ENCODE measurements at places on chromosomes 4 and X. TPM values are rescaled to one million over a fixed set of nuclear protein-coding genes. Genes with fewer than 3 reads are reported as not detected.

- DNase-seq: no peak
Measured at GRCh38 chrX:88397551-88397950, 349.5 kb upstream of the CPXCR1 start.

- no peak for DNase-seq
Measured at GRCh38 chr4:55636656-55636999, 530 bp upstream of the NMU start.

DNA sequence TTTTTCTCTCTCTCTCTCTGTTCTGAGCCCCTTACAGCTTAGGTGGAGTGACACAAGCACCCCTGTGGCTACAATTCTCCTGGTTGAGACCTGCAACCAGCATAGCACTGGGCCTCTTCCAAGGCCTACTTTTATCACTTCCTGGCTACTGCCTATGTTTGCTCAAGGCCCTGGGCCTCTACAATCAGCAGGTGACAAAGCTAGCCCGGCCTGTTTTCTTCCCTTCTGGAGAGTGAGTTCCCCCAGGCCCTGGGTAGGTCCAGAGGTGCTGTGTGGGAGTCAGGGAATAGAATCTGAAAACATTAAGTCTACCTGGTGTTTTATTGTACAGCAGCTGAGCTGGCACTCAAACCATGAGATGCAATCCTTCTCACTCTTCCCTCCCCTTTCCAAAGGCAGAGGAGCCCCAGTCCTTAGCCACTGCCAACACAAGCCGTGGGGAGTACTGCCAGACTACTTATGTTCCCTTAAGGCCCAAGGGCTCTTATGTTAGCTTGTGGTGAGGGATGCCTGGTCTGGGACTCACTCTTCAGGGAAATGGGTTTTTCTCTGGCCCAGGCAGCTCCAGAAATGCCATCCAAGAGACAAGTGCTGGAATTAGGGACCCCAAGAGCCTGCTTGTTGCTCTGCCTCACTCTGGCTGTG is 23.8 kb upstream of the MAGEC3 start:
- no peak for DNase-seq

VGLL1 gene
- 9.8 TPM for polyA plus RNA-seq

TRO gene
- 104 TPM for polyA plus RNA-seq

TLL1 gene
- 2.4 TPM for polyA plus RNA-seq
